ENCODE measurements at places on chromosomes 16 and 17.
A peak's percentile ranks its signal among the peaks of the same experiment; 100 is the strongest.

- H3K36me3 ChIP-seq = no peaks in the 10 kb centered on the region
- no peak overlapping the region for H3K4me3 ChIP-seq
- no peak overlapping the region for H3K27ac ChIP-seq
- DNase-seq = no peak
- H3K27me3 ChIP-seq = no peaks in the 10 kb centered on the region
Observed at GRCh38 chr17:76593384-76593826, 7.7 kb upstream of the ST6GALNAC2 start.

GRCh38 chr16:67283039-67283825 lies 3.9 kb downstream of the PLEKHG4 start:
- no peaks in the 10 kb centered on the region for H3K36me3 ChIP-seq
- no peak for DNase-seq
- no peak overlapping the region for H3K4me3 ChIP-seq
- no peak overlapping the region for H3K27ac ChIP-seq
- peaks cover 11% of the 10 kb centered on the region for H3K4me1 ChIP-seq

- no peak for DNase-seq
- H3K4me3 ChIP-seq = peak overlapping the region; percentile 78
- no peaks in the 10 kb centered on the region for H3K27me3 ChIP-seq
- no peak overlapping the region for H3K27ac ChIP-seq
- H3K4me1 ChIP-seq = peaks cover 12% of the 10 kb centered on the region
Observed at GRCh38 chr17:65558683-65559460, 2.6 kb downstream of the AXIN2 start.

DNA sequence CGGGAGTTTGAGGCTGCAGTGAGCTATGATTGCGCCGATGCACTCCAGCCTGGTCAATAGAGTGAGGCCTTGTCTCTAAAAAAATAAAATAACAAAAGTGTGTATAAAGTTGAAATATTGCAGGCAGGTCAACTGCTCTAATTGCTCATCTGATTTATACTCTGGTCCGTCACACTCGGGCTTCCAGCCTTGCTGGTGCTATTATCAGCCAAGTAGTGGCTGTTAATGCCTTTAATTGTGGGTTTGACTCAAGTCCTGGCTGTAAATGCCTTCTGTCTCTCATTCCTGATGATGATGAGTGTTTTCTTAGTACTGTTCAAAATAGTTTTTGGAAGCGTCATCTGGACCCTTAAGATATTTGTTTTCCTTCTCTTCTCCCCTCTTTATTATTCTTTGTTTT lies 18.4 kb downstream of the SYT17 start:
- no peak overlapping the region for H3K4me3 ChIP-seq
- H3K27ac ChIP-seq = no peak overlapping the region
- no peak for DNase-seq
- no peaks in the 10 kb centered on the region for H3K4me1 ChIP-seq
- H3K36me3 ChIP-seq = no peaks in the 10 kb centered on the region

DNA sequence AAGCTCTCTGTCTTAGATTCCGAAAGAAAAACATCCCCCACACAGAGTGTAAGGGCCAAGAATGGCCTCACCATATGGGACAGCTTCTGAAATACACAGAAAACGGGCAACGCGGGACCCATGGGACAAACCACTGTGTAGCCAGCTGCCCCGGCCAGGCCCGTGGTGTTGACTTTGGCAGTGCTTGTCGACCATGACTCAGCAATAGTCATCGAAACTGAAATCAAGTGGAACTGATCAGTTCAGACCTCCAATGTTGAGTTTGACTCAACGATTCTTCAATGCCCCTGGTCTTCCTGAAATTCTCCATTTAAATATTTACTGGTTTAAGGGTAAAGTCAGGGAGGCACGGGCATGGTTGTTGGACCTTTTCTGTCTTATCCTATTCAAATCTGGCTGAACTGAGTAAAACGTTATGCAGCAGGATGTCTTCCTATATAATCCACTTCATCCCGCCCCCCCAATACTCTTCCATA lies 27.5 kb downstream of the ZFHX3 start:
- no peaks in the 10 kb centered on the region for H3K4me1 ChIP-seq
- H3K27me3 ChIP-seq = no peaks in the 10 kb centered on the region
- no peaks in the 10 kb centered on the region for H3K36me3 ChIP-seq
- H3K4me3 ChIP-seq = no peak overlapping the region

GRCh38 chr17:45276031-45276430 lies 14.1 kb upstream of the SPATA32 start:
- no peak overlapping the region for H3K27ac ChIP-seq
- H3K36me3 ChIP-seq = peaks cover 26% of the 10 kb centered on the region
- no peaks in the 10 kb centered on the region for H3K27me3 ChIP-seq
- no peak for DNase-seq
- H3K4me3 ChIP-seq = no peak overlapping the region
- H3K4me1 ChIP-seq = no peaks in the 10 kb centered on the region

- no peak for DNase-seq
- H3K4me1 ChIP-seq = peaks cover 54% of the 10 kb centered on the region
- no peaks in the 10 kb centered on the region for H3K36me3 ChIP-seq
- H3K4me3 ChIP-seq = peak within 1 kb of the TSS; percentile 32
- H3K27me3 ChIP-seq = peaks cover 67% of the 10 kb centered on the region
- H3K27ac ChIP-seq = peak within 1 kb of the TSS; percentile 24
Observed at GRCh38 chr16:67164599-67165061, at the start of gene HSF4. HSF4 (plus strand) TSS chr16:67164745; CDS start chr16:67164812, 67 bp downstream.

DNA sequence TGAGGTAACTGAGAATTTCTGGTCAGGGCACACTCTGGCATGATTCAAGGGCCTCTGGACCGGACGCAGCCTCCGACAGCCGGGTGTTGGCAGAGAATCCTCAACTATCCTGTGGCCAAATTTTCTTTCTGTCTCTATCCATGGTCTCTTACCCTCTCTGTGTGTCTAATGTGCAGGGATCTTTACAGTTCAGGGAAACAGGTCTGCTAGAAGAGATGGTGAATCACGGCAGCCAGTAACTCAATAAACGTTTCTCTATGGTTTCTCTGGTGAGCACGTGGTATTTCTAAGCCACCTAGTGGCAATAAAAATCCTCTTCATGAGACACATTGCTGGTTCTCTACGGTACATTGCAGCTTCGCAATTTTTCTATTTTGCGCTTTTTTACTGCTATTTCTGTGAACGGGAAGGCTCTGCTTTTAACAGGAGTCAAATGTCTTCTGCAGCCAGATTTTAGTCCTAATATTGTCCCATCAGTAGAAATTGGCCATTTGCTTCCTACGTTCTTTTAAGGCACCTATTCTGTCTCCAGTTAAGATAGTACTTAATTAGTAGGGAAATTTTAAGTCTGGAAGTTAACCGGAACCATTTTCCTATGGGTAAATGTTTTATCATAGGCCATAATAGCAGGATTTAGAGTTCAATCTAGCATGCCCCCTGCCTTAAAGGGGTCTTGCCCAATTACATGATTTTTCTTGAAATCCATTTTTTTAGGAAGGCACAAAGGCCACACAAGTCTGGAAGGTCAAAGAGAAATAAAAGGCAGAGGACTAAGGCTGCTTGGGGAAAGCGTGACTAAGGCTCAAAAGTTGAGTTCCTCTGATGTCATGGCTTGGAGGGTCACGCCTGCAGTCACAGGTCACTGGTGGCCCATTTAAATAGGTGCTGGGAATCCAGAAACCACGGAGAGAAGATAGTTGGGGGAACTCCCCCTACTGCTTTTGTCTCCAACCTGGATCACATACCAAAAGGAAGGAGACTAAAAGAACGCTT lies 31.5 kb downstream of the QPRT start:
- no peaks in the 10 kb centered on the region for H3K36me3 ChIP-seq
- peak; percentile 57 for DNase-seq
- H3K27me3 ChIP-seq = no peaks in the 10 kb centered on the region
- H3K27ac ChIP-seq = no peak overlapping the region
- peaks cover 11% of the 10 kb centered on the region for H3K4me1 ChIP-seq

GRCh38 chr16:49545741-49546448 lies 172.3 kb downstream of the C16orf78 start:
- no peaks in the 10 kb centered on the region for H3K36me3 ChIP-seq
- H3K4me3 ChIP-seq = no peak overlapping the region
- no peaks in the 10 kb centered on the region for H3K27me3 ChIP-seq
- H3K4me1 ChIP-seq = no peaks in the 10 kb centered on the region
- DNase-seq = no peak
- H3K27ac ChIP-seq = no peak overlapping the region

GRCh38 chr16:54652201-54652770 lies 278.4 kb upstream of the IRX5 start:
- no peak overlapping the region for H3K27ac ChIP-seq
- H3K4me1 ChIP-seq = no peaks in the 10 kb centered on the region
- H3K27me3 ChIP-seq = no peaks in the 10 kb centered on the region
- H3K4me3 ChIP-seq = no peak overlapping the region

GRCh38 chr17:78401246-78401645 lies 22.8 kb downstream of the PGS1 start:
- H3K4me3 ChIP-seq = no peak overlapping the region
- H3K27ac ChIP-seq = no peak overlapping the region
- no peaks in the 10 kb centered on the region for H3K27me3 ChIP-seq
- H3K36me3 ChIP-seq = peaks cover 74% of the 10 kb centered on the region

Measured in CD8-positive, alpha-beta memory T cell (primary cell).